ENCODE measurements at places on chromosomes 12 and 14.

- DNase-seq = no peak
Measured at GRCh38 chr12:71032933-71033332, 112.4 kb upstream of the PTPRR start.

DNA sequence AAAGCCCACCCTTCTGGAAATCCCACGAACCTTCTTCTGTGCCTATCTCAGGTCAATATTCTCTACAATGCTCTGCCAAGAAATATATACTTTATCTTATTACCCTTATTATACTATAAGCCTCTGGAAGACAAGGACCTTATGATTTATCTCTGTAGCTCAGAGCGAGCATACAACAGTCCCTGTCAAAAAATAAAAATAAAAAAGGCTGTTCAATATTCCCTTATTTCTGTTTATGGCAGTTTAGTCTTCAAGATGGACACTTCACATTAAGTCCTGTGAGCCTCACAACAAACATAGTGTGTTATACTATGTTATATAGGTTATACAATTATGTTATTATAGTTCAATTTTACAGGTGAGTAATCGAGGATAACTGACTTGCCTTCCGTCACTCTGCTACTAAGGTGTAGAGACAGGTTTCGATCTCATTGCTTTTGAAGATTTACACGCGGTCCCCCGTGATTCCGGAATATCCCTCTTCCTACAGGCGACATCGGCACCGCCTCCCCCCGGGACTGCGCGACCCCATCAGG, 562 bp downstream of the EAPP start:
- DNase-seq = no peak

DNA sequence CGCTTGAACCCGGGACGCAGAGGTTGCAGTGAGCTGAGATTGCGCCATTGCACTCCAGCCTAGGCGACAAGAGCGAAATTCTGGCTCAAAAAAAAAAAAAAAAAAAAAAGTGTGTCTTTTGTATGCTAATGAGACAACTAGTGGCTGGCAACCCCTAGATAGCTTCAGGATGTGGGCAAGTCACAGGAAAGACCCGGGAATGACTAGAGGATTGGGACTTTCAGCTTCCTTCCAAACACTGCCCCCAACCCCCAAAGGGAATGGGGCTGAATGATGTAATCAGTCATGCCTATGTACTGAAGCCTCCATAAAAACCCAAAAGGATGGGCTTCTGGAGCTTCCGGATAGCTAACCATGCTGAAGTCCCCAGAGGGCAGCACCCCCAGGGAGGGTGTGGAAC, 28.6 kb downstream of the USP44 start:
- no peak for DNase-seq

- DNase-seq = no peak
Measured at GRCh38 chr14:54893151-54893760, 9.4 kb downstream of the GCH1 start.

DNA sequence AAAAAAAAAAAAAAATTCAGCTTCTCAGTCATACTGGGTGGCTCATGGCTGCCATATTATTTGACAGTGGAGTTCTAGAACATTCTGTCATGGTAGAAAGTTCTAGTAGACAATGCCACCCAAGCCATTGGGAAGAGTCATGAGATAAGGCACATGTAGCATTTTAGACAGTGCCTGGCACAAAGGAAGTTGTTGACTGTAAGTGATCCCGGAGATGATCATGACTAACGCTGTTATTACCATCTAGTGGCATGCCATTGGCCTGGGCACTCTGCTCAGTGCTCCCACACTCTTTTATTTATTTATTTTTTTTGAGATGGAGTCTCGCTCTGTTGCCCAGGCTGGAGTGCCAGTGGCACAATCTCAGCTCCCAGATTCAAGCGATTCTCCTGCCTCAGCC, 80.4 kb downstream of the FOXN4 start:
- DNase-seq = no peak

DNA sequence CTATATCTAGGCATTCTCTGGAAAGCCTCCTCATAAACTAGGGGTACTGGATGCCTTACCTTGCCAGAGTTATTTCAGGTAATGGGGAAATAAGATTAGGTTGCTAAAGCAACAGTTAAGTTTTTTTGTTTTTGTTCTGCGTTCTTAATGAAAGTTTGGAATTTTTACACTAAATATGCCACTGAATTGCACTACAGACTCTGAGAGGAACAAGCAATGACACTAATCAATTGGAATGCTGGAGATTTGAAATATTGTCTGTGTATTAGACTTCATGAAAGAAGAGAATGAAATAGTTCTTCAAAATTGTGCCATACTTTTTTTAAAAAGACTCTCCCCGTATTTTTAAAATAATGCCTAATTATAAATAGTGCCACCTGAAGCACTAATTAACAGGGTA, 287.8 kb downstream of the NAV3 start:
- DNase-seq = no peak

DNA sequence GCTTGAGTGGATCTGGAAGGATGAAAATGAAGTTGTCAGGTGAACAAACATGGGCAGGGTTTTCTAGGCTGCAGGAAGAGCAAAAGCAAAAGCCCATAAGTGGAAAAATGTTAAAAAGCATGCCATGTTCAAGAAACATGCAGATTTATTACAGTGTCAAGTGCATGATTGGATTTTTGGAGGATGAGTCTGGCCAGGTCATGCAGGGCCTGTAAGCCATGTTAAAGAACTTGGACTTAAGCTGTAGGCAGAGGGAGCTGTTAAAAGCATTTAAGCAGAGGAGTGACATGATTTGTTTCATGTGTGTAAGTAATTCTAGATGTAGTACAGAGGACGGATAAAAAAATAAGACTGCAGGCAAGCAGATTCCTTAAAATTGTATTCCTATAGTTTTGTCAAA, 16.3 kb upstream of the SINHCAF start:
- no peak for DNase-seq

DNA sequence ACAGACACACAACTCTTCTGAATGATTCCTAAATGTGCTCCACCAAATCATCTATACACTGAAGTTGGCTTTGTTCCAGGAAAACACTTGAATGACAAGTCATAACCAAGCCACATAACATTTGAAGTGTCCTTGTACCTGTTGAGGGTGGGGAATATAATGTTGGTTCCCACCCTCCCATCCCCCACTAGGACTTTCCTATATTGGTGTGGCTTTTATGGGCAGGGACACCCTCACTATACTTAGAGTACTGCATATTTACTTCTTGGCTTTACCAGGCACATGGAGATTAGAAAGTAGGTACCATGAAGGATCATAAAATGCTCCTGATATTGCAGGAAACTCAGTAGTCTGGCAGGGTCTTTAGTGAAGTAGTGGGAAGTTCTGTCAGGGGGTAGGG, 9.7 kb upstream of the BHLHE41 start:
- DNase-seq = no peak

DNA sequence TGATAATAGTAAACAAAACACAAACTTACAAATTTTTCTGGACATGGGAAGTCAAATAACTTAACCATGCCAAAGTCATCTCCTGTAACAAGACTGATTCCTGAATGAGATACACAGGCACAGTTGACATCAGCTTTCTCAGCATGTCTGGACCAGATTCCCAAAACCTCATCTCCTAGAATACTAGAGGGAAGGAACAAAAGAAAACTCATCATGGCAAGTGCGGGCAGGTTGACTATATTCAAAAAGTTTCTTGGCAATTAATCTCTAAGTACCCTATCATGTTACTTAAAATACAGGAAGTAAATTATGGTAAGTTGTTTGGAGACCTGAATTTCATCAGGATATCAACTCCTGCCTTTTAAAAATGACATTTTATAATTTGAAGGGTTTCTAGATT, 53.9 kb downstream of the ZC3H14 start:
- no peak for DNase-seq

GRCh38 chr12:91811481-91812287, 334.0 kb downstream of the BTG1 start:
- DNase-seq = peak; percentile 55

DNA sequence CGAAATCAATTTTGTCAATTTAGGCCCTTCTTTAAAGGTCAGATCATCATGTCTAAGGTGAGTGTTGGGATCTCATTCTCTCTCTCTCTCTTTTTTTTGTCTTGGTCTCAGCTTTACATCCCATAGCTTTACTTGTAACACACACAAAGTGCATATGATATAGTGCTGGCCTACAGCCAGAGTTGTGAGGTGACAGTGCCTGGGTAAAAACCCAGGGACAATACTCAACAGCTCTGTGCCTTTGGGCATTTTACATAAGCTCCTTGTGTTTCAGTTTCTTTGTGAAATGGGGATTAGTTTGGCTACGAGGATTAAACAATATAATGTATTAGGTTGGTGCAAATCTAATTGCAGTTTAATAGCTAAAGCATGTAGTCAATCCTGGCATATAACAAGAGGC, 40.2 kb downstream of the GRIP1 start:
- no peak for DNase-seq

- DNase-seq = no peak
Measured at GRCh38 chr12:78388461-78388860, 476.1 kb upstream of the SYT1 start.

GRCh38 chr14:60649875-60650372, 647 bp upstream of the SIX1 start:
- DNase-seq = no peak

DNA sequence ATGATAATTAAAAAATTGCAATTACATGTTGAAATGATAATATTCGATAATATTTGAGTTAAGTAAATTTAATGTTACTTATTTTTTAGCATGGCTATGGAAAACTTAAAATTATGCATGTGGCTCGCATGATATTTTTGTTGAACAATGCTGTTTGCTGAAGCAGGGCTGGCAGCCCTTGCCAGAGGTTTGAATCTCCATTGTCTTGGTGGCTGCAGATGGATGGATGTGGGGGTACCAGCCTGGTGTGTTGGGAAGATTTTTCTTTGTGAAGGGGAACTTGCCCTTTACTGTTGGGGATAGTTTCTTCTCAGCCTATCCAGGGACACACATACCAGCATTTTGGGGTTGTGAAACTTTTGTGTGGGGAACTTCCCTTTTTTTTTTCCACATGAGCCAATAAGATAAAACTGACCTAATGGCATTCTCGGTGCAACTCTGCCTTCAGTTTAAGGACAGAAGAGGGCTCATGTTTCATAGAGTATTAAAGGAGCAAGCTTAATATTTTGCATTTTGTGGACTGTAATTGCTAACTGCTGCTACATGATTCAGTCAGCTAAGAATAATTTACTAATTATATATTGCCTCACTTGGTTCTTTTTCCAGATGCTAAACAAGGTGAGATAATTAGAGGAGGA, 8.8 kb downstream of the RASSF3 start:
- DNase-seq = no peak

- no peak for DNase-seq
Measured at GRCh38 chr12:68031881-68032739, 42.9 kb downstream of the IFNG-AS1 start.

GRCh38 chr12:72535212-72535990, 263.2 kb downstream of the TRHDE start:
- DNase-seq = no peak

DNA sequence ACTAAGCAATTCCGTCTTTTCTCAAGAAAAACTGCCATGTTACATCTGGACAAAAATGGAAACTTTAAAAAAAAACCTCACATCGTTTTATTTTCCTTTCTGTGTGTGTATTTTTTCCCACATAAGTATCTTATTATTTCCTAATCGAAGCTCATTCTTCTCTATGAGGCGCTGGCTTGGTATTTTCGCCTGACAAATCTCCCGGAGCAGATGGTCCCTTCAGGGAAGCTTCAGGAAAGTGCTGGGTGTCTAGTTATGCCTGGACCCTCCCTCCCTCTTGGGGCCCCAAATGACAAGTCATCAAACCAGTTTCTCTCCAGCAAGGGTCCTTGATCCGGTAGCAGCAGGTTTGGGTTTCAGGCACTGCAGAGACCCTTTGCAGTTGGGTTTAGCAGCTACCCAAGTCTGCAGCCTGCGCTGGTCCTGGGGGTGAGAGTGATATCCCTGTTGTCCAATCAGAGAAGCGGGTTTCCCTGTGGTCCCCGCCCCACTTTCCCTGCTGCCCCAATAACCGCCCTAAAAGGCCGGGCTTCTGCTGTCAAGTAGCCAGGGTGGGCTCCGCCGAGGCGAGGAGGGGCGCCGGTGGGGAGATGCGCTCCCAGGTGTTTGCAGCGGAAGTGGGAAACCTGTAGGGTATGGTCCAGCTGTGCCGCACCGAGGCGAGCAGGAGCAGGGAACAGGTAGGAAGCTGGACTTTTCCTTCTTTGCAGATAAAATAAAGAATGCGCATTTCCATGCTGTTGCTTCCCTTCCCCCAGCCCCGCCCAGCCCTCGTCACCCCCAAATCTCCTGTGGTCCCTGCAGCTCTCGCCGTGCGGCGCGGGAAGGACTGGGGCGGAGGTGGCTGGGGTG, at the start of gene CNTN1:
TSS of gene CNTN1 (plus strand) at position 527 of the 852 bp plus-strand sequence.
- DNase-seq = no peak

DNA sequence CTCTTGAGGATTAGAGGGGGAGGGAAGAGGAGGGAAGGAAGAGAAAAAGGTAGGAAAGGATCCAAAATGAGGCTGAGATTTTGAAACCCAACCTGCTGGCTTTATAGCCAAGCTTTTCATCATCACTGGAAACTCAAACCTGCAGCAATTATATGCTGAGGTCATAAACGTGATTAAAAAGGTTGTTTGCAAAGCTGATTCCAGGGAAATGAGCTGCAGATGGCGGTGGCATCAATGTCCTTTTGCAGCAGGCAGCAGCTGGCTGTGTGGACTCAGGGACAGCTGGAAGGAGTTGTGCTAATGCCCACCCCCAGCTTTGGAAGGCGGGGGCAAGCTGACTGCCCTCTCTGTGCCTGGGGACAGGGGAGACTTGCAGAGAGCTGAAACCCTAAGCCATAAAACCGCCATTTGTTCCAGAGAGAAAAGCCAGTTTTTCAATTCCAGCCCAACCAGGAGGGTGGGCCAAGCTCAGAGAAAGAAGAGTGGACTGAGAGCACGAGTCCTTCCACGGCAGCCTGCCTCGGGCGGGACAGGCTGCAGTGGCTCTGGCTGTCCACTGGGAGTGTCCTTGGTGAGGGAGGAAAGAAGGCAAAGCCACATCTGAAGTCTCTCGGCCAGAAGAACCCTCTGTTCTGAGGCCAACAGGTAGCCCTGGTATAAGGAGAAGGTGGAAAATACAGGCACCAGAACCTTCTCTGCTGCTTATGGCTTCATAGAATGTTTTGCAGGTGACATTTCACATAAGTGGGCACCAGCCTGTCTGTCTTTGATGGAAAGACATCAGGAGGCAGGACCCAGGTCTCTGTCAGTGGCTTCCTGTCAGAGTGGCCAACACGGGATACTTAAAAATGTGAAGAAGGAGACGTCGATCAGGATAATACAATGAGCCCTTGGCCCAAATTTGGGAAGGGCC, 90.7 kb downstream of the SINHCAF start:
- DNase-seq = no peak

DNA sequence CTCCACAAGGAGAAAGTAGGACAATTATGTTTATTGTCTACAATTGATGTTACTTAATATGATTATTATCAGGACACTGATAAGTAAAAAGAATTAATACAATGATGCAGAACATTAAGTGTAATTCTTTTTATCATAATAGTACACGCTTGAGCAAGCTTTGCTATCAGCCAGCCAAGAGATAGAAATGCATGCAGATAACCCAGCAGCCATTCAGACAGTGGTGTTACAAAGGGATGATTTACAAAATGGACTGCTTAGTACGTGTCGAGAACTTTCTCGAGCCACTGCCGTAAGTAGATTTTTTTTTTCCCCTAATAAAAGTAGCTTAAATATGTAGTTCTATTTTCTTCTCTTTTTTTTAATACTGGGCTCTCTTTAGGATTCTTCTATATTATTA, 116.9 kb upstream of the AEBP2 start:
- no peak for DNase-seq

- no peak for DNase-seq
Measured at GRCh38 chr14:105324080-105324778, 9.7 kb downstream of the PACS2 start.

- DNase-seq = no peak
Measured at GRCh38 chr12:69516950-69517349, 46.8 kb downstream of the FRS2 start.

Measured in activated effector memory CD4-positive, alpha-beta T cell treated with Interleukin-2 at 50 U/mL for 16 hours (primary cell).